ENCODE measurements at places on chromosomes 2 and 18. TPM values are rescaled to one million over a fixed set of nuclear protein-coding genes. Genes with fewer than 3 reads are reported as not detected.

The KCNJ3 gene
- total RNA-seq = 4.7 TPM

The CROCC2 gene
- not detected for total RNA-seq

The DYSF gene
- total RNA-seq = 77.2 TPM

DNA sequence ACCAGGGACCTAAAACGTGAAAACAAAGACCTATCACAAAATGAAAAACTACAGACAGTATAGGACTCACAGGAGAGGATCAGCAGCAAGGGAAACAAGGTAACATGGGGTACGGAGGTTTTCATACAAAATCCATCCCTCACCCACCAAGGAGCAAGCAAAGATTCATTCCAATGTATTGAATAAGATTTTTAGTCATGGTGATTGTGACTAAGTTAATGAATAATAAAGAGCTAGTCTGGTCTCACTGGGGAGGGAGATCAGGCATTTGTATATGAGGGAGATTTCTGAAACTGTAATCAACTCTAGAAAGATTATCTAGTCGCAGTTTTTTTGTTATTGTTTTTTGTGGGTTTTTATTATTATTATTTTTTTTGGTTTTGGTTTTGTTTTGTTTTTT, 336.5 kb upstream of the MMADHC start:
- no peak for DNase-seq

The SLC39A6 gene
- 12.5 TPM for total RNA-seq

- DNase-seq = no peak
Measured at GRCh38 chr2:219916726-219917440, 289.5 kb downstream of the SLC4A3 start.

DNA sequence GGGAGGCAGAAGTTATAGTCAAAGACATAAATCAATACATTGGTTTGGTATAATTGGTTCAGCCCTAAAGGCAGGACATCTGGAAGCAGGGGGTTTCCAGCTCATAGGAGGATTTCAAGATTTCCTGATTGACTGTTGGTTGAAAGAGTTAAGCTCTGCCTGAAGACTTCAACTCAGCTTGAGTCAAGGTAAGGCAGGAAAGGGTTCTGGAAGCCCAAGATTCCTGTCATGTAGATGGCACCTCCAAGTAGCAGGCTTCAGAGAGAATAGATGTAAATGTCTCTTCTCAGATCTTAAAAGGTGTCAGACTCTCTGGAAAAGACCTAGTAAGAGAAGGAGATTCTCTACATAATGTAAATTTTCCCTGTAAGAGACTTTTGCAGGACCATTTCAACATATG, 335.3 kb downstream of the RIT2 start:
- DNase-seq = no peak

- peak; percentile 46 for DNase-seq
Measured at GRCh38 chr2:85772841-85773491, 19.2 kb downstream of the ATOH8 start.

All from heart right ventricle (tissue), 16 donors.